ENCODE measurements at places on chromosomes 16 and 17.

DNA sequence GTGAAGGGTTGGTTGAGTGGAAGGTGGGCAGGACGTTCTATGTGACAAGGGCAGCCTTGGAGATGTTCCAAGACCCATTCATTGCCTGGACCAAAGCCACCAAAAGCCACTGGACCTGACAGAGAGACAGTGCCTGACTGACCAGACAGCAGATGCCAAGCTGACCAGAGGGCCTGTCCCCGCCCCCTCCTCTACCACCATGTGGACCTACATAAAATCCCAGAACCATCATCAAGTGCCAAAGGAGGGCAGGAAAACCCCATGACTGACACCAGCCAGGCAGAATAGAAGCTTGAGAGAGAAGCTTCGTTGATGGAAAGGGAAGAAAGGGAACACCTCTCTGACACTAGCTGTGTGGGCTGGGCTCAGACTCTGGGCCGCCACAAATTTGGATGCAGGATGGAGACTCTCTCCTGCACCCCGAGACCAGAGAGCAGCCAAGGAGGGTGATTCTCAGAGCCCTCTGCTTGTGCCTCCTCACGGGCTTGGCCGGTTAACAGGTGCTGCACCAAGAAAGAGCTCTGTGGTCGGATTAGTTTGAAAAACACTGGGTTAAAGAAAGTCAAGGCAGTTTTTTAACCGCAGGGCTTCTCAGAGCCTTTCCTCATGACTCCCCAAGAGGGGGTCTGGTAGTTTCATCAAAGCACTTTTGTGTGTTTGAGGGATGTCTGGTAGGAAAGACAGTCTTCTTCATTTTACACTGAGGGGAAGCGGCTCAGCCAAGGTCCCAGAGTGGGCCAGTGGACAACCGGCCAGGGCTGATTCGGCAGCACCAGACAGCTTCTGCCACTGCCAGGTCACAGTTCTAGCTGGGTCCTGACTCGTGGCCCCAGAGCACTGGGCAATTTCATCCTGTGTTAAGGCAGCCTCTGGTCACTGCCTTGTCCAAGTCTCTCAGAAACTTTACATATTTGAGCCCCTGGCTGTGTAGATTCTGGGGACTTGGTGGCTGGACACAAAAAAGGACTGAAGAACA is 1.7 kb downstream of the TNFRSF13B start:
- no peak for ATAC-seq

DNA sequence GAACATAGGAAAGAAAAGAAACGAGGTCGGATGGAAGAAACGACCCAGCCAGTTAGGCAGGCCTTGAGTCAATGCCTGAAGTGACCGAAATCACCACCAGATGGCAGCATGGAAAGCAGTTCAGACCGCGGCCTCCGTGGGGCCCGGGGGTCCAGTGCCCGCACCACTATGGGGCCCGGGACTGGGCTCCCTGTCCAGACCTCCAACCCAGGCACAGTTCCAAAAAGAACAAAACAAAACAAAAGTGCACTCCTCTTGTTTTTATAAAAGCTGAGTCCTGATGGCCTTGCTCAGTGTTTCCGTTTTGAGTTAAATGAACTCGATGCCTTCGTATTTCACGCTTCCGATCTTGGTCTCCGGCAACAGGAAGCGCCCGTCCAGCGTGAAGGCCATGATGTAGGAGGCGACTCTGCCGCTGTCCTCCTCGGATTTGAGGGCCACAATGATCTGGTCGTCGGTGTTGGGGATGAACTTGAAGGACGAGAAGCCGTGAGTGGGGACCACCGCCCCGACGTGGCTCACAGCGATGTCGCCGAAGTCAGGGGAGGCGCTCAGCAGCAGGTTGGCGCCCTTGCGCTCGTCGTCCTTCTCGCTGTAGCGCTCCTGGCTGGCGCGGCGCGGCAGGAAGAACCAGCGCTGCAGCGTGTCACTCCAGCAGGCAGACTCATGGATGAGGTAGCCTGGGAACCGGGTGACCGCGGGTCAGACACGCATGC is 13.7 kb upstream of the LGALS3BP start:
- no peak for ATAC-seq

DNA sequence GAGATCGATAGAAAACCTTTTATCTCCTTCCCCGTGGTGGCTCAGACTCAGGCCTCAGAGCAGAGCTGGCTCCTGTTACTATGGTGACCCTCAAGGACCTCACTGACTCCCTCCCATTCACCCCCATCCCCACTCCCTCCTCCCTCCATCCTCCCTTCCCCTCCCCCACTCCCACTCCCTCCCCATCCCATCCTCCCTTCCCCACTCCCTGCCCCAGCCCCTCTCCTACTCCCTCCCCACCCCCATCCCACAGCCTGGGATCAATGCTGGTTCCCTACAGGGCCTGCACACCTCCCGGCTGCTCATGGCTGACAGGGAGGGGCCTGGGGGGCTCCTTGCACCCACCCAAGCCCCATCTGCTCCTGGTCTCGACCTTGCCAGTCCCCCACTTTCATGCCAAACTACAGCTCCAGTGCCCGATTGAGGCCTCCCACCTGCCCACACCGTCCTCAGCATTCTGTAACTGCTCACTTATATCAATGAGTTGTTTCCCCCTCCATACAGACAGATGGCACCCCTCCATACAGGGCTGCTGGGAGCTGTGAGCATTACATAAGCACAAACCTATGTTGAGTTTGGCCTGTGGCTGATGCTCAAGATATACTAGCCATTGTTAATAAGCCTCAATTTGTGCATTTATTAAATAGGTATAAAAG is 11.6 kb upstream of the RAI1 start:
- ATAC-seq, result no peak

GRCh38 chr16:84699712-84700445 is at the start of gene USP10:
USP10 (plus strand) TSS chr16:84700000; CDS start chr16:84700091, 91 bp downstream.
- peak; percentile 84 for ATAC-seq

DNA sequence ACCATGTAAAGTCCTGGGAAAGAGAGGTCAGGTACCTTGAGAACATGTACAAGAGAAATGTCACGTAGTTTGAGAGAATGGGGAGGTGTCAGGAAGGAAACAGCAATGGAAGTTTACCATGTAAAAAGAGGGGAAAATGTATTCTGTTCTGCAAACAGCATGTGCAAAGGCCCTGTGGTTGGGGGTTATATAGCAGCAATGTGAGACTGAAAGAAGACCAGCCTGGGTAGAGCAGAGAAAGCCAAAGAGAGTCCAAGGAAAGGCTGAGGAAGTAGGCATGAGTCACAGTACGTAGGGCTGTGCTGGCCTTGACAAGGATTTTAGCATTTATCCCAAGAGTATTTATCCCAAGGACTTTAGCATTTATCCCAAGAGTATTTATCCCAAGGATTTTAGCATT is 141.3 kb upstream of the CACNG3 start:
- no peak for ATAC-seq

- ATAC-seq, result no peak
Measured at GRCh38 chr17:45406107-45406506, 26.6 kb downstream of the ARHGAP27 start.

DNA sequence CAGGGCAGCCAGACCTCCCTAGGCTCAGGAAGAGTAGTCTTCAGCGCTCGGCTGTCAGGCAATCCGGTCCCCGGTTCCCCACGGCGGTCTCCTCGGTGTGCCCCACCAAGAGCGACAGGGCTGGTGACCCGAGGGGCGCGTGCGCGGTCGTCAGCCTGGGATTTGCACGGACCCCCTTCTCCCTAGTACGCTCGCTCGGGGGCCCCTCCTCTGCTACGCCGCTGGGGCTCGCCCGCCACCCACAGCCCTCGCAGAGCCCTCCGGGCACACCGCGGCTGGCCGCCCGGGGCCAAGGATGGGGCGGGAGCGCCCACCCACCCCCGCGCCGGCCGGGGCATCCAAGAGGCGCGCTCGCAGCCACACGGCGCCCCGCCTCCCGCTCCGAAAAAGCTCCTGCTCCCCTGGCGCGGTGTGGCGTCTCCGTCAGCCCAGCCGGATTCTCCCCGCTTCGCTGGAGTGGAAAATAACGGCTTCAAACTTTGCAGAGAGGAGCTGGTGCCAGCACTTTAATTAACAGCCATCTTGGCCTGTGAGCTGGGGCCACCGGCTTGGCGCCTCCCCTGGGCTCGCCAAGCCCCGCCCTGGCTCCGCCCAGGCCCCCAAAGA is 2.1 kb upstream of the C1QL1 start:
- ATAC-seq, result no peak

DNA sequence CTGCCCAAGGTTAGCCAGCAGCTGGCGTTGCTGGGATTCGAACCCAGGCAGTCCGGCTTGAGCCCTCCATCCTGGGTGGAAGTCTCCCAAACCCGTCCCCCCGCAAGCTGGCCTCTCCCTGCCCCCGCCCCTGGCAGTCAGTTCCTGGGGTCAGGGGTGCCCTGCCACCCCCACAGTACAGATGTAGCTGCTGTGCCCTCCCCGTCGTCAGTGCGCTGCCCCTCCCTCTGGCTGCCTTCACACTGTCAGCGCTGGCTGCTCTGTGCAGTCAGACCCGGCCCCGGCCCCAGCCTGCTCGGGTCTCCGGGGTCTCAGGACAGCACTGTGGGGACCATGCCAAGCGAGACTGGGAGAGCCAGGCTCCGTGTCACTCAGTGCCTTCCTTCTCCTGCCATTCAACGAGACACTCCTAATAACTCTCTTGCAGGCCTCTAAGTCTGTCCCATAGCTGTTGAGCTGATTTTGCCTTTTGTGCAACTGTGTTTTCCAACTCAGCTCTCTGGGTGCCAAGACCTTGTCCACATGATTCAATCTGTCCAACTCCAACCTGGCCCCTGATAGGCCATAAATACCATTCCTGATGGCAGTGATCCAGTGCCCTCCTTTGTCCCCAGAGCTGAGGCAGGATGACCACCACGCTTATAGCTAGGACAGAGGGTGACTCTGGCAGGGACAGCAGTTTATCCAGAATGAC is 55.5 kb upstream of the IL34 start:
- ATAC-seq, result no peak

GRCh38 chr17:39791111-39791992 is 53.6 kb downstream of the GRB7 start:
- no peak for ATAC-seq

DNA sequence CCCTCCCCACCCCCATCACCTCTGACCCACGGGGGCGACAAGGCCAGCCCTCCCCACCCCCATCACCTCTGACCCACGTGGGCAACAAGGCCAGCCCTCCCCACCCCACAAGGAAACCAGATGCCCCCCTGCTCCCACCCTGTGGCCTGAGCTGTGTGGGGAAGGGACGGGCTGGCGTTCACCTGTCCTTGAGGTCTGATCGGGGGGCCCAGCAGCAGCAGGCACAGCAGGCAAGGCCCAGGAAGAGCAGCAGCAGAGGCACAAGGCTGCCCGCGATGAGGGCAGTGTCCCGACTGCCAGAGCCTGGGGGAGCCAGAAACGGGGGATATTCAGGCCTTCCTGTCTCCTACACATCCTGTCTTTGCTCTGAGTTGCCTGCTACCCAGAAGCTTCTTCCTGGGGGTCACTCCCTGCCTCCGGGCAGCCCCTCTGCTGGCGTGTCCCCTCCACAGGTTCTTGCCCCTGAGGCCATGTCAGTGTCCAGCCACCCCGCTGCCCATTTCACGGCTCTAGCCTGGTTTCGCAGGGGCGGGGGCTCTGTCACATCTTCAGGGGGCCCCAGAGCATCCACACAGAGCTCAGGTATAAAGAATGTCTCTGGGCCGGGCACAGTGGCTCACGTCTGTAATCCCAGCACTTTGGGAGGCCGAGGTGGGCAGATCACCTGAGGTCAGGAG is 6.8 kb downstream of the SCARF1 start:
- no peak for ATAC-seq

DNA sequence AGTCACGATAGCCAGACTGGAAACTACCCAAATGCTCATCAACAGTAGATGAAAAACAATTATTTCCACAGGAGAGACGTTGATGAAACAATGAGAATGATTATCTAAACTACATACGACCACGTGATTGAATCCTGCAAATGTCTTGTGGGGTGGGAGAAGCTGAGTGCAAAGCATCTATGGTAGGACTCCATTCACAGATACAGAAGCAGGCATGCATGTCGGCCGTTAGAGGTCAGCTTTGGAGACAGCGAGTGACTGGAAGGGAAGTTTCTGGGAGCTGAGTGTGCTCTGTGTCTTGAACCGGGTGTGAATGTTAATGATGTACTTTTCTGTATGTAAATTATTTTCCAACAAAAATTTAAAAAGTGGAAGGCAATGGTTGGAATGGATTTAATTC is 71.5 kb upstream of the DNAJA2 start:
- ATAC-seq, result no peak
